ENCODE measurements at places on chromosomes 4 and X. TPM values are rescaled to one million over a fixed set of nuclear protein-coding genes. Genes with fewer than 3 reads are reported as not detected.

The GSX2 gene
- not detected for total RNA-seq

The ZNF185 gene
- total RNA-seq: 0.33 TPM

The MAGEA2B gene
- not detected for total RNA-seq

The EREG gene
- 0.15 TPM for total RNA-seq

The SPRY1 gene
- 11.3 TPM for total RNA-seq

The FAM149A gene
- total RNA-seq: 17.4 TPM

The ADH1A gene
- not detected for total RNA-seq

The STAP1 gene
- not detected for total RNA-seq

The HSD17B13 gene
- total RNA-seq: not detected

The SOD3 gene
- 0.34 TPM for total RNA-seq

The PLXNA3 gene
- total RNA-seq: 6.5 TPM

The SPANXN5 gene
- total RNA-seq: not detected

The IKBKG gene
- total RNA-seq: 14.5 TPM

The ZNF595 gene
- 16.4 TPM for total RNA-seq

The ADAM29 gene
- total RNA-seq: not detected

The AKAP4 gene
- total RNA-seq: not detected

The GNL3L gene
- 28.9 TPM for total RNA-seq

The KLF8 gene
- 5.1 TPM for total RNA-seq

The TCEAL7 gene
- total RNA-seq: 16.3 TPM

The ALB gene
- total RNA-seq: not detected

The HCFC1 gene
- total RNA-seq: 36.7 TPM

The FRMD7 gene
- total RNA-seq: not detected

The PNCK gene
- total RNA-seq: 1.8 TPM

The SLC35A2 gene
- 15.3 TPM for total RNA-seq

The CT47B1 gene
- total RNA-seq: not detected

The TRIML2 gene
- total RNA-seq: 0.36 TPM

The JCHAIN gene
- not detected for total RNA-seq

The SH3RF1 gene
- 11.3 TPM for total RNA-seq

The MAGED2 gene
- 117 TPM for total RNA-seq

The CLNK gene
- not detected for total RNA-seq

The REPS2 gene
- 4.3 TPM for total RNA-seq

The SLC10A3 gene
- 10.7 TPM for total RNA-seq

The DGKK gene
- total RNA-seq: not detected

The CYSLTR1 gene
- not detected for total RNA-seq

The USP51 gene
- total RNA-seq: 8.0 TPM

The CFAP299 gene
- total RNA-seq: not detected

The GAGE12J gene
- not detected for total RNA-seq

The HSPA4L gene
- total RNA-seq: 5.7 TPM
